ENCODE measurements at places on chromosomes 3 and 15. TPM values are rescaled to one million over a fixed set of nuclear protein-coding genes. Genes with fewer than 3 reads are reported as not detected.

SAXO2 gene
- not detected for total RNA-seq

LHFPL4 gene
- total RNA-seq = 5.1 TPM

EXD1 gene
- not detected for total RNA-seq

LIPH gene
- total RNA-seq = not detected

DNA sequence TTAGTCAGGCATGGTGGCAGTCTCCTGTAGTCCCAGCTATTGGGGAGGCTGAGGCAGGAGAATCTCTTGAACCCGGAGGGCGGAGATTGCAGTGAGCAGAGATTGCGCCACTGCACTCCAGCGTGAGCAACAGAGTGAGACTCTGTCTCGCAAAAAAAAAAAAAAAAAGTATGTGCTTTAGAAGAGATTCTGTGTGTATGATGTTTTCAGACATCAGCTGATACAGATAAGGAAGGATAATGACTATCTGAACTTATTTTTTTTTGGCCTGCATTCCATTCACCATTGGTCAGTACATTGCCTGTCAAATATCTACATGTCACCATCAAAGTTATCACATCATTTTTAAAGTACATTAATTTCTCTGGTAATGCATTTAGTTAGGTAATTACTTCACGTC is 17.4 kb downstream of the C3orf38 start:
- no peak overlapping the region for H3K27ac ChIP-seq
- H3K4me1 ChIP-seq = no peaks in the 10 kb centered on the region
- DNase-seq = no peak
- H3K27me3 ChIP-seq = no peaks in the 10 kb centered on the region
- no peaks in the 10 kb centered on the region for H3K36me3 ChIP-seq
- no peak overlapping the region for H3K4me3 ChIP-seq

DNA sequence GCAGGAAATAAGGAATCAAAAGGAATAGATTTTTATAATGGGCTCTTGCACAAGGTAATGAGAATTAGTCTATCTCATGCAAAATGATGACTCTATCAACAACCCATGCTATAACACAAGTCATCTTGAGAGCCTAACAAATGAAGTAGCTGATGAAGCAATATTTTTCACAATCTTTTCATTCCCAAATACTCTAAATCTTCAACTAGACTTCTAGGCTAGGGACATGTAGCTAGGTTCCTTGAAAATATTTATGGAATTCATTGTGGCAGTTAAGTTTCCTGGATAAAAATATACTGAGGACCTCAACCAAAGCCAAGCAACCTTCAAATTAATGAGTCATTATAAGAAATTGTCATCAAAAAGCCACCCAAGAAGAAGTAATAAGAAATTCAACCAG is 55.4 kb downstream of the DCBLD2 start:
- peaks cover 7% of the 10 kb centered on the region for H3K4me1 ChIP-seq
- H3K27ac ChIP-seq = no peak overlapping the region
- no peak overlapping the region for H3K4me3 ChIP-seq
- no peak for DNase-seq

DNA sequence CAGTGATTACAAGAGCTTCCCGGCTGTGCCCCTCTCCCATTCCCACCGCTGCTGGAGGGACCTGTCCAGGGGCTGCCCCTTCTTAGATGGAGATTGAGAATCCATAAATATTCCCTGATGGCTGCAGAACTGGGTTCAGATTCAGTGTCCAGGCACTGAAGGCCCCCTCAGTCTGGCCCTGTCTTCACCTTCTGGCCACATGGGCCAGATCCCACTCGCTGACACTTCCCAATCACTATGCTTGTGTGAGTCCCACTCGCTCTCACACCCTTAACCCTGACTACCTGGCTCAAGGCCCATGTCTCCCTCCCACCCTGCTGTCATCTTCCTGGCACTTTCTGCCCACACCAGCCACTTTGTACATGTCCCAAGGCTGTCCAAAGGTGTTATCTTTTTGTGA is 15.5 kb upstream of the MRPS22 start:
- DNase-seq = no peak
- no peaks in the 10 kb centered on the region for H3K36me3 ChIP-seq
- no peaks in the 10 kb centered on the region for H3K27me3 ChIP-seq
- no peak overlapping the region for H3K27ac ChIP-seq

- peaks cover 39% of the 10 kb centered on the region for H3K4me1 ChIP-seq
- H3K4me3 ChIP-seq = peak overlapping the region; percentile 77
- H3K27ac ChIP-seq = peak overlapping the region; percentile 93
- no peaks in the 10 kb centered on the region for H3K36me3 ChIP-seq
- no peaks in the 10 kb centered on the region for H3K27me3 ChIP-seq
Observed at GRCh38 chr3:100402256-100402655, 917 bp downstream of the LNP1 start.

DNA sequence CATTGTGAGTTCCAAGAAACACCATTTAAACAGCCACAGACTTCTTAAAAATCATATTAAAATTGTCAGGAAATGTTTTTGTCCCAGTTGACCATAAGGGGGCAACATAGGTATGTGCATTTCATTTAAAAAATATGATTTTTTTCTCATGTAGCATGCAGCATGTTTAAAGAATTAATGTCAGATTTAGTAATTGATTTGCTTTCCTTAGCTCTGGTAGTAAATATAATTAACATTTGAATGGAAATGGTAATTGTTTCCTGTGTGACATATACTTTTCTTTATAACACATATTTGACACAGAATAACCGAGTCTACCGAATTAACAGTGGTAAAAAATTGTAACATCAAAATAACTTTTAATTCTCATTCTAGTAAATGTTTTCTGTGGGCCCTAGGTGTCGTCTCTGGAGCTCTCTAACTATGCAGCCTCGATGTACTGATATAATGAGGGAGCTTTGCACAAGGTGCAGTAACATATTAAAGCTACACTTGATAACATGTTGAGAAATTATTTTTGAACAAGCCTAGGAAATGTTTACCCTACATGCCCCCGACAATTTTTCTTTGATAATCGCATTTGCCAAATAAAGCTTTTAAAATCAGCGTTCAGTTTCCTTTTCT is 34.9 kb downstream of the NXPE3 start:
- peaks cover 13% of the 10 kb centered on the region for H3K36me3 ChIP-seq
- H3K4me3 ChIP-seq = no peak overlapping the region
- peaks cover 16% of the 10 kb centered on the region for H3K4me1 ChIP-seq
- H3K27ac ChIP-seq = no peak overlapping the region
- DNase-seq = no peak
- H3K27me3 ChIP-seq = no peaks in the 10 kb centered on the region

GRCh38 chr3:25728101-25728500 is 55.1 kb downstream of the NGLY1 start:
- no peaks in the 10 kb centered on the region for H3K36me3 ChIP-seq
- DNase-seq = no peak
- H3K4me3 ChIP-seq = no peak overlapping the region
- no peak overlapping the region for H3K27ac ChIP-seq
- H3K27me3 ChIP-seq = no peaks in the 10 kb centered on the region

DNA sequence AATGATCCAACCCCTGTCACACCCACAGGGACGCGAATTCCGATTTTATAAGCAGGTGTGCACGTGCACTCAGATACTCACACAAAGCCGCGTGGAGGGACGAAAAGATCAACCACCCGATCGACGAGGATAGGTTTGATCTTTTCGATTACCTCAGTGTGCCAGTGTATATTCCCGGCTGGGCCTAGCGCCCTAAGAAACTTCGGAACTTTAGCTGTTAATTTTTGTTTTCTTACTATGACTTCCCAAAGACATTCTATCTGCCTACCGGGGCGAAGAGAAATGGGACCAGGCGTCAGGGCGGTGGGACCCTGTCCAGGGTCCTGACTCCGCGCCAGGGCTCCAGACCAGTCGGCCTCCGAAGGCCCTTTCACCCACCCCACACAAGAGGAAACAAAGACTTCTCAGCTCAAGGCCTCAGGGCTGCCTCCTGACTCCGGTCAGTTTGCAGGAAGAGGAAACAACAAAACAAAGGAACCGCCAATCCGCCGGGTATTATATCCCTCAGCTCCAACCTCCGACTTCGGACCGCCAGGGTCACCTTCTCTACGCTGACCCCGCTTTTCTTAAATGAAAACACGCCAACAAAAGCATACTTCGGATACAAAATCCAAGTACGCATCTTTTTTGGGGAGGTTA is 6.8 kb downstream of the ONECUT1 start:
- H3K4me3 ChIP-seq = no peak overlapping the region
- peaks cover 66% of the 10 kb centered on the region for H3K27me3 ChIP-seq
- DNase-seq = no peak
- no peak overlapping the region for H3K27ac ChIP-seq

Measured in sigmoid colon (tissue), 7 donors.